ENCODE measurements at places on chromosomes 16 and 17.

DNA sequence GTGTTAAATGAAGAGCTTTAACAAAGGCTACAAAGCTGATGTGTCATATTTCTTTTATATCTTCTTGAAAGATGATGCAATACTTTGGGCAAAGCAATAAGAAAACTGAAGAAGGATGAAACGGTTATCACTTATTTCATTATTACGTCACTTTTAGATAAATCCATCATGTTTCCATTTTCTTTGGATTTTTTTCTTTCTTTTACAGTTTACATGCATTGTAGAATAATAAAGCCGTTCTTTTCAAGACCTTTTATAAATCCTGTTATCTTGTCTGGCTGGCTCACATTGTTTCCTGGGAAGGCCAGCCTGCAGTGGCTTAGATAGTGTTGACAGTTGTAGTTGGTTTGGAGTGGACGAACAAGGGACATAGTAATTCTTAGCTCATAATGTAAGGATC, 28.9 kb downstream of the TANC2 start:
- DNase-seq, result no peak

DNA sequence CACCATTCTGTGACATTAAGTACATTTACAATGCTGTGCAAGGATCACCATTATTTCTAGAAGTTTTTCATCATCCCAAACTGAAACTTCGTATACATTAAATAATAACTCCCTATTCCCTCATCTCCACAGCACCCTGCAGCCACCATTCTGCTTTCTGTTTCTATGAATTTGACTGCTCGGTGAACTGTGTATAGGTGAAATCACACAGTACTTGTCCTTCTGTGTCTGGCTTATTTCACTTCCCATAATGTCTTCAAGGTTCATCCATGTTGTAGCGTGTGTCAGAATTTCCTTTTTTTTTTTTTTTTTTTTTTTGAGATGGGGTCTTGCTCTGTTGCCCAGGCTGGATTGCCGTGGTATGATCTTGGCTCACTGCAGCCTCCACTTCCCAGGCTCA, 20.4 kb downstream of the RAP1GAP2 start:
- no peak for DNase-seq

GRCh38 chr17:74951680-74952421, 16.2 kb downstream of the OTOP3 start:
- DNase-seq, result no peak

DNA sequence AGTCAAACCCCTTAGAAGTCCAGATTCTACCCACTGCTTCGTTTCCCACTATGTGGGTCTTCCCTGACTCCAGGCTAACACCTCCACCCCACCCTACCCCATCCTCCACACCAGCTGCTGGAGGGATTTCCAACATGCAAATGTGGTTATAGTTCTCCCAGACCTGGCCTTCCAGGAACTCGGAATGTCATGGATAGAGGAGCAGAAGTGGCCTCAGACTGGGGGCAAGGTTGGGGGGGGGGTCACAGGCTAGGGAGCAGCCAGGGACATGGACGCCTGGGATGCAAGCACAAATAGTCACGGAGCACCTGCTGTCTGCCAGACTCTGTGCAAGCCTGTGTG, 2.0 kb downstream of the CAMKK1 start:
- DNase-seq, result no peak

DNA sequence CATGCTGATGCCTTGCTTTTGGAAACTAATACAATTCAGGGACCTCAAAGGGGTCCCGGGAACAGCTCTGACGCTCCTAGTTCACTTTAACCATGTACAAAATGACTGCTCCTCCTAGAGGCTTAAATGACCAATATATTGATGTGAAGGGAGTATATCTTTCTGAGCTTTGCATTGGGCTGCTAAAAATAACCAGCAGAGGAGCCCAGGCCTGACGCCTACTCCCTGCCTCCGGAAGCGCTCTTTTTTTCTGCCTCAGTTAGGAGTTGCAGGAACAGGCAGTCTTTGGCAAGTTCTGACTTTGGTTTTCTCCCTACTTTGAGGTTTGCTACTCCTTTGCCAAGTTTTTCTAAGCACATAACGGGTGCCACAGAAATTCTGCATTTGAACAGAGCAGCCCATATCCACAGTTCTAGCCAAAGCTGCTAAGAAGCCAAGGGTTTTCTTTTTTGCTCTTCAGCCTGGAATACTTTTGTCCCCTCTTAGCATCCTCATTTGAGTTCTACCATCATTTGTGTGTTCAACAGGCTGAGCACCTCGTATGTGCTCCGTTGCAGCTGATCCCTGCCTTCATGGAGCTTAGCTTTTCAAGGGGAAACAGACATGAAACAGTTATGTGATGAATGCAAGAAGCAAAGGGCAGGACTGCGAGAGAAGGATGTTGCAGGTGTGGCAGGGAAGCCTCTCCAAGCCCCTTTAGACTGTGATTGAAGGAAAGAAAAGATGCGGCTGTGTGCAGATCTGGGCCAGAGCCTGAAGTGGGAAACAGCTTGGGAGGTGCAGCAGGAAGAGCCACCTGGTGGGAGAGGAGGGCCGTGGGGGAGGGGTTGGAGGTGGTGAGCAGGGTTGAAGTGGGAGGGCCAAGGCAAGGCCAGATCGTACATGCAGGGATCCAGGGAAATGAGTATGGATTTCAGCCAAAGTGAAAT, 2.8 kb upstream of the NAGPA start:
- DNase-seq, result no peak

DNA sequence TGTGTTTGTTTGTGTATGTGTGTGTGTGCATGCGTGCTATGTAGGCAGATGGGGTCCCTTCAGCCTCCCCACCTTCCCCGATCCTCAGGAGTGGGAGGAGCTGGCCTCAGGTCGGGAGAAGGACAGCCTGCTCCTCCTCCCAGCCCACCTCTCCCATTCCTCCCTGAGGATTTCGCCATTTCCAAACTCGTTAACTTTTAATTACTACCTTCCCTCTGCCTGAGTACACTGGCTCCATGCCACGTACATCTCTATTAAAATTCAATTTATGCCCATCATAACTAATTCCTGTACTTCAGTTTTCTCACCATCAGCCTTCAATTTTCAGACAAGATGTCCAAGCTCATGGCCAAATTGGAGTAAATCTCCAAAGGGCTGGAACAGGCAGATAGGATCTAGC, 148.6 kb downstream of the SDK2 start:
- DNase-seq, result no peak

GRCh38 chr17:31448467-31449077, 57.1 kb downstream of the RAB11FIP4 start:
- no peak for DNase-seq

DNA sequence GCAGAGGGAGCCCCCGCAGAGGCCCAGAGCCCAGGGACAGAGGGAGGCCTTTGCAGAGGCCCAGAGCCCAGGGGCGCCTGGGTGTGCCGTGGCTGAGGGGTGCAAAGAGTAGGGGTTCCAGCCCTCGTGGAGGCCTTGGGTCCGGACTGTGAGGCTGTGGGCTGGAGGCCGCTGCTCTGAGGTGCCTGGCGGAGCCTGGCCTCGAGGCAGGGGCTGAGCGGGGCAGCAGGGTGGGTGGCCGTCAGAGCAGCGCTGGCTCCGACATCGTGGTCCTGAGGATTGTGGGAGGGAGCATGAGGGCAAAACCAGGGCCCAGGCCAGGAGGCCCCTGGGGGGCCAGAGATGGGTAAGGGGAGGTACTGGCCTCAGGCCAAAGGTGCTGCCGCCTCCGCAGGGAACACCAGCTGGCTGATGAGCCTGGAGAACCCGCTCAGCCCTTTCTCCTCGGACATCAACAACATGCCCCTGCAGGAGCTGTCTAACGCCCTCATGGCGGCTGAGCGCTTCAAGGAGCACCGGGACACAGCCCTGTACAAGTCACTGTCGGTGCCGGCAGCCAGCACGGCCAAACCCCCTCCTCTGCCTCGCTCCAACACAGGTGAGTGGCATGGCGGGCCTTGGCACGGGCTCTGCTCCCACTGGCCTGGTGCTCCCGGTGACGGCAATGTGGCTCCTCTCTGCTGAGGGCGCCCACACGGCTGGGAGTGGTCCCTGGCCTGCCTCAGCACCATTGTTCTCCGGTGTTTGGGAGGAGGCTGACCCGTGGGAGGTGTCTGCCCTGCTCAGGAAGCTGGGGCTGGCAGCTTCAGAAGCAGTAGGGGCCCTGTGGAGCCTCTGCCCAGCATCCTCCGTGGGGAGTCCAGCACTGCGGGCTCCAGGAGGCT, 33.7 kb downstream of the TSC2 start:
- DNase-seq, result no peak

DNA sequence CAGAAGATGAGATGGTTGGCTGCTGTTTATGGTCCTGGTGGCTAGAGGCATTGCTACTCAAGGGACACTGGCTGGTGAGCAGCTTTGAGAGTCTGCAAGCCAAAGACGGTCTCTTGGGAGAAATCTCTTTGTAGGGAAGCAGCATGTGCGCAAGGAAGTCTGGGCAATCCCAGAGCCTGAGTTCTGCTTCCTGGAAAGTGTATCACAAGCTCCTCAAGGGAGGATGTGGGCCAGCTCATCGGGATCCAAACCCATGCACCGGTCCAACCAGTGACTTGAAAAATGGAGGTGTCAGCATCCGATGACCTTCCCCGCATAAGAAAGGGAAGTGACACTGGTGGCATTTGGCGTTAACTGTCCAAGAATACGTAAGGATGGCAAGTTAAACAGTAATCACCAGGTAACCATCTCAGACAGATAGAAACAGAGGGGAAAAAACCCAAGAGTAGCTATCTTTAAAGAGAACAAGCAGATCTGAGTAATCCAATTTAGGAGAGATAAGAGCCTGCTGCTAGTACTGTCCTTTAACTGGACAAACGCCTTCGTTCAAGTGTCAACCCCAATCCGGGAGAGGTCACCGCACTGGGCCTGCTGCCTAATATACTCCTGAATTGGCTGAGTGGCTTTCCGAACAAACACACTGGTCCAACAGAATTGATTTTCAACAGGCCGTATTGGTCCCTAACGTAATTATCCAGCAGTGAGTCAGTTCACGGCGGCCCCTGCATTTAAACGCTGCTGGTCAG, 303.0 kb upstream of the ZFHX3 start:
- DNase-seq, result no peak

DNA sequence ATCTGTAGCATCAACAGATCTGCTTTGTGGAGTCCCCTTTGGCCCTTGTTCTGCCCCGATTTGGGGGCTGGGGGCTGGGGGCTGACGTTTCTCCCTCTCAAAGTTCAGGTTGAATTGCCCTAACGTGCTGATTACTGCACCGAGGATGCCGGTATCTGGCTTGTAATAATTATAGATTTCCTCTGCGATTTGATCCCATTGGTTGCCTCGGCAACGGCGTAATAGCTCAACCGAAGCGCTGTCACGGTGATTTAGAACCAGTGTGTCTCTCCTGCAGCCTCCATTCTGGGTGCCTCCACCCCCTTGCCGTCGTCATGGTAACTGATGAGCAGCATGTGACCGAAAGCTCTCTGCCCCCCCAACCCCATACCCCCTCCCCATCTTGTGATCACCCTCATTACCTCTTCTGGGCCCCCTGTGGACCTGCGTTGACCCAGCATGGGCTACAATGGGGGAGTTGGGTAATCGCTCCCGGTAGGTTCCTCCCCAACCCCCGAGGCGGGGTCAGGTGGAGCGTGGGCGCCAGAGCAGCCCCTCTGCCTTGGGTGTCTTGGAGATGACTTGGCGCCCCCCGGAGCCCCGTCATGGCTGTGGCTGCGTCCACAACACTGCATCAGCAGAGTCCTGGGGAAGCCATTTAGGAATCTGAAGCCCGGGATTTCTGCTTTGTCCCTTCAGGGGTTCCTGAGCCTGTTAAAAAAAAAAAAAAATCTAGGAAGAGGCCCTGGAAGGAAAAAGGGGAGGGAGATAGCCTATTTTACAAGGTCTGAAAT, 38.4 kb downstream of the ABAT start:
- DNase-seq, result peak; percentile 32

GRCh38 chr16:57892041-57892440, 78.9 kb downstream of the CNGB1 start:
- no peak for DNase-seq

DNA sequence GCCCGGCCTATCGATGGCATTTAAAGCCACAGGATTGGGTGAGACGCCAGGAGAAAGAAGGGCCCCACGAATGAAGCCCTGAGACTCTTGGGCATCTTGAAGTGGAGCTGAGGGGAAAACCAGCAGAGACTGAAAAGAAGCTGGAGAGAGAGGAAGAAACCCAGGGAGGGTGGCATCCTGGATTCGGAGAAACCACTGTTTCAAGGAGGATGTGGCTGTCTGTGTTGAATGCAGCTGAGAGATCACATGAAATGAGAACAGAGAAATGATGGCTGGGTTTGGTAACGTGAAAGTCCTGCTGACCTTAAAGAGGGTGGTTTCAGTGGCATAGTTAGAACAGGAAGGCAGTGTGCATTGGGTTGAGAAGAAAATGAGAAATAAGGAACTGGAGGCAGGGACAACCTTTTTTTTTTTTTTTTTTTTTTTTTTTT, 3.8 kb downstream of the TNFSF12 start:
- DNase-seq, result peak; percentile 15

DNA sequence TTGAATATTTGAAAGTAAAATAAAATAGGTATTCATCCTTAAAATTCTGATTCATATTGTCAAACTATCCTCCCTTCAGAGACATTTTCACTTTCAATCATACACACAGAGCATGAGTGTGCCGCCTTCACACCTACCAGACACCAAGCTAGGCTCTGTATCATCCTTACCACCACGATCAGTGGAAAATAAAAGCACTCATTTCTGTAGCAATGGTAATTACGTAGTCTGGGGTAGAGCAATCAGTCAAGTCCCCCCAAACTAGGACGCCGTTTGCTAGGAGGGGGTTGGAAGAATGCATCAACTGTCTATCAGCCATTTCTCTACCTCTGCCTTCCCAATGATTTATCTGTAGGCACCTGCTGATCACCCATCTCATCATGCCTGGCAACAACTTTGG, 84.6 kb upstream of the GRIN2A start:
- no peak for DNase-seq

DNA sequence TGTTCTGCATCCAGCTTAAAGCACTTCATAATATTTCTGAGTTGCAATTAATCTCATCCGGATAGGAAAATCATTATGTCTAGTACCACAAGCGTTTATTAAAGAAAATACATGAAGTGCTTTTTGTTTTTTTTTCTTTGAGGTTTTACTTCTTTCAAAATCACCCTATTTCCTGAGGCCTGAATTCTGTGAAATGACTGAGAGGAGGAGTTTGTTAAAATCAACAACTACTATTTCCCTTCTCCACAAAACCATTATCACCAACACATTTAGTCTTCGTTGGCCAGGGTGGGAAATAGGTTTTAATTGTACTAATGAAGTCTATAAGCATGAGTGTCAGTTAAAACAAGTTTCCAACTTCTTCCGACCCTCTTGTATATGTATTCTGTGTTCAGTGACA, 50.7 kb upstream of the ADCY7 start:
- DNase-seq, result no peak

DNA sequence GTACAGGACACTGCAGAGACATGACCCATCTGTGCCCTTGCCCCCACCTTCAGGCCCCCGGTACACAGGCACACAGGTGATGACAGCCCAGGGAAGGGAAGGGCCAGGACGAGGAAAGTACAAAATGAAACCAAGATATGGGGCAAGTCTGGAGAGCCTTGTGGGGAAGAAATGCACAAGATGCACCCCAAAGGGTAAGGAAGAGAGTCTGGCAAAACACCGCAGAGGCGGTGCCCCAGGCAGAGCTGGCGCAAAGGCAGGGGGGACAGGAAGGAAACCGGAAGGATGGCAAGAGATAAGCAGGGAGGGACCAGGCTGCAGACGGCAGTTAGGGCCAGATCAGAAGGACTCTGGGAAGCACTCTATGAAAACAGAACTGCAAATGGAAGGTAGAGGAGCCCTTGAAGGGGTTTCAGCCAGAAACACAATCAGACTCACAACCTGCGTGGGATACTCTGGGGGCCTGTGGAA, 81.4 kb downstream of the SLC39A11 start:
- DNase-seq, result no peak

GRCh38 chr16:23905027-23905426, 69.2 kb downstream of the PRKCB start:
- no peak for DNase-seq

- DNase-seq, result no peak
These were observed 118.6 kb downstream of the TANGO6 start for GRCh38 chr16:68961778-68962402.

Measured in hypothalamus (tissue), 51 donors.